Activated CD8-positive, alpha-beta memory T cell treated with anti-CD3 and anti-CD28 coated beads, Interleukin-2, amount 10 ng/mL, durations not matched to agents 7 days and 5 days (primary cell): ENCODE measurements at places on chromosomes 1 and 21. TPM values are rescaled to one million over a fixed set of nuclear protein-coding genes. Genes with fewer than 3 reads are reported as not detected.

FOXO6 gene
- total RNA-seq = not detected

DNA sequence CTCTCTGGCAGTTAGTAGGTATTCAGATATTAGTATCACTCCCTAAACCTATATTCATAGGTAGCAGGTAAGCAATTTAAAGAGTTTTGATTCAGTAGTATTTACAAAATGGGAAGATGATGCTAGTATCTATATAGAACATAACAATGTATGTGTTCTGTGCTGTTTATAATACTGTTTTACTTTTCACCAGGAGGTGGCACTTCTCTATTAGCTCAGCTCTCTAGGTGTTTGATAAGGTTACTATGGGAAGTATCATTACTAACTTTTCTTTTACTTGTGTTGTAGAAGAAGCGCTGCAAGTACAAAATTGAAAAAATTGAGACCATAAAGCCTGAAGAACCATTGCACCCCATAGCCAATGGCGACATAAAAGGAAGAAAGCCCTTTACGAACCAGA lies 49.4 kb upstream of the FASLG start:
- no peak overlapping the region for H3K4me3 ChIP-seq
- peaks cover 10% of the 10 kb centered on the region for H3K4me1 ChIP-seq
- no peak for DNase-seq

DNA sequence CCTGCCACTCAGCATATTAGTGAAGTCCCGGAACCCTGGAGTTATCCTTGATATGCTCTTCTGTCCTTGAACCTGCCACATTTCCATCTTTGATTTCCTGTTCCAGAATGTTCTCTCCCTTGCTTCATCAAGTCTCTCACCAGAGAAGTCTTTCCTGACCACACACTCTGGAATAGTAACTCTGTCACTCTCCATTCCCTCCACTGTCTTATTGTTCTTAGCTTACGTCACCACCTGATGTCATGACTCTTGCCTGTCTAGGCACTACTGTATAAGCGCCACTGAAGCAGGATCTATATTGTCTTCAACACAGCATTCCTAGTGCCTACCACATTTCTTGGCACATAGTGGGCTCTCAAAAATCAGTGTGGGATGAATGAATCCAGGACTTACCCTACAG lies 65.4 kb upstream of the SMYD2 start:
- no peaks in the 10 kb centered on the region for H3K4me1 ChIP-seq
- peaks cover 57% of the 10 kb centered on the region for H3K27me3 ChIP-seq
- no peak for DNase-seq
- H3K36me3 ChIP-seq = no peaks in the 10 kb centered on the region
- no peak overlapping the region for H3K4me3 ChIP-seq
- H3K27ac ChIP-seq = no peak overlapping the region

DNA sequence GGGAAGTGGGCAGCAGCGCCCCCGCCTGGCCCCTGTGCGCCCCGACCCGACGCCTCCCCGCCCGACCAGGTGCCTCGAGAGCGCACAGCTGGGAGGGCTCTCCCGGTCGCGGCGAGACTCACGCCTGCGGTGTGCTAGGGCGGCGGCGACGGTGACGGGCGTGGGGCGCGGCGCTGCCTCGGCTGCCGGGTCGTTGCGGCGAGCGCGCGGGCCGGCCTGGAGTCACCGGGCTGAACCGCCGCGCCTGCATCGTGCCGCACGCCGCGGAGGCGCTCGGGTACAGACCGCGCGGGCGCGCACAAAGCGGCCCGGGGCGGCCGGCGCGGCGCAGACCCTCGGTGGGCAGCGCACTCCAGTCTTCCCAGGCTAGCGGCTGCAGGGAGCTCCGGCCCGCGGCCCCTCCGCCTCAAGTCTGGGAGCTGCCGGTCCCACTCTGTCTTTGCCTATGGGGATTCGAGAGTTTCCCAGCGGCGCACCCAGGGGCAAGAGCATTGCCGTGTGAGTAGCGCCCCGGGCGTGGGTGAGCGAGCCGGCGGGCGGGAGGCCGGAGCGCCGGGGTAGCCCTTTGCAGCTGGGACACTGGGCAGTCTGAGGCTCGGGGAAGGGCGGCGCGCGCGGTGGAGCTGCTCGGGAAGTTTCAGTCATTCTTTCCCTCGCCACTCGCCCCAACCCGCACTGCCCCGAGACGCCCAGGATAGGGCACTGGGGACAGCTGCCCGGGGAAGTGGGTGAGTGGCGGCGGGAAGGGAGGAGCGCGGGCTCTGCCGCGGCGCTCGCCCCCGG lies at the start of gene SLC35F3:
Gene SLC35F3 (plus strand): TSS at position 44 of the 783 bp plus-strand sequence.
- peak within 1 kb of the TSS; percentile 27 for H3K4me3 ChIP-seq
- H3K36me3 ChIP-seq = peaks cover 7% of the 10 kb centered on the region
- H3K27ac ChIP-seq = no peak within 1 kb of the TSS
- H3K27me3 ChIP-seq = peaks cover 62% of the 10 kb centered on the region
- H3K4me1 ChIP-seq = peaks cover 3% of the 10 kb centered on the region

DNA sequence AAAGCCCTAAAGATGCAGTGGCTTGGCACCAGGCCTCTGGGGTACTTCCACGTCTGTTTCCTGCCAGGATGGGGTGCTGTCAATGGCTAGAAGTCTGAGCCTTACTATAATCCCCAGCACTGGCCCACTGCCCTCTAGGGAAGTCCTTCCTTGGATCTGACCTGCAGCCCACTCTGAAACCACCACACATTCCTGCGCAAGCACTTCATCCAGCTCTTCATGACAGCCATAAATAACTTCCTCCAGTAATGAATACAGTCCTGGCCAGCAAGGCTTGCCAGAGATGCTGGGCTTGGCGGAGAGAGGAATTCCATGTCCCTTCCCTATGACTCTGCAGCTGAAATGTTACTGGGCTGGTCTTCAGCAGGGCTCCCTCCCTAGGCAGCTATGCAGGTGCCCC lies 32.6 kb downstream of the ALPL start:
- H3K27ac ChIP-seq = no peak overlapping the region
- no peak for DNase-seq
- H3K4me3 ChIP-seq = no peak overlapping the region
- no peaks in the 10 kb centered on the region for H3K36me3 ChIP-seq
- H3K27me3 ChIP-seq = peaks cover 20% of the 10 kb centered on the region

GATAD2B gene
- 77.9 TPM for total RNA-seq

DNA sequence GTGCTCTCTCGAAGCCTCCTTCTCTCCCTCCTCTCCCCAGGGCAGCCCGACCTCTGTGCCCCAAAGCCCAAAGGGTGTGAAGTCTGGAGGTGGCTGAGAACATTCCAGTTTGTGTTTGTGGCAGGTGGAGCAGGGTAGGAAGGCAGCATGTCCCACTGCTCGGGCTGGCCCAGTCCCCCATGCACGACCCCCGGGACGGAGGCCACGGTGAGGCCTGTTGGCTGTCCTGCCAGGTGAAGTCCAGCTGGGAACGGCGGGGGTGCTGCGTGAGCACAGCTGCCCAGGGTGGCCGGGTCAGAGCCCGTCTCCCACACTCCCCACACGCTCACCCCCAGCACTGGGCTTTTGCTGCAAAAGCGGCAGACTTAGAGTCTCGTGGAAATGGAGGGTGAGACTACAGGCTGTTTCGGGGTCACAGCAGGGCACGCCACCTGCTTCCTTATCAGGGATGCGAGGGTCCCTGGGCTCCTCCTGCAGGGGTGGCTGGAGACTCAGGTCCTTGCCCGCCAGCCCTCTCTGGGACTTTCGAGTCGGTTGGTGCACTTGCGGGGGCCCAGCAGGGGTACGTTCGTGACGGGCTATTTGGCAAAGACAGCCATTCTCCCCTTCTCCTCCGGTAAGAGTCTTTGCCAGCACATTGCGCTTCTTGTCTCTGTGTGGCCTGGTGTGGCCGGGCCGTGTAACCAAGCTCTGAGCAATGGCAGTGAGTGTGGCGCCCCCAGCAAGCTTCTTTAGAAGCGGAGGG lies 40.3 kb downstream of the MORN1 start:
- H3K27me3 ChIP-seq = no peaks in the 10 kb centered on the region
- H3K27ac ChIP-seq = no peak overlapping the region
- H3K4me3 ChIP-seq = no peak overlapping the region

CBS gene
- total RNA-seq = 23.3 TPM

IL19 gene
- total RNA-seq = not detected

DNA sequence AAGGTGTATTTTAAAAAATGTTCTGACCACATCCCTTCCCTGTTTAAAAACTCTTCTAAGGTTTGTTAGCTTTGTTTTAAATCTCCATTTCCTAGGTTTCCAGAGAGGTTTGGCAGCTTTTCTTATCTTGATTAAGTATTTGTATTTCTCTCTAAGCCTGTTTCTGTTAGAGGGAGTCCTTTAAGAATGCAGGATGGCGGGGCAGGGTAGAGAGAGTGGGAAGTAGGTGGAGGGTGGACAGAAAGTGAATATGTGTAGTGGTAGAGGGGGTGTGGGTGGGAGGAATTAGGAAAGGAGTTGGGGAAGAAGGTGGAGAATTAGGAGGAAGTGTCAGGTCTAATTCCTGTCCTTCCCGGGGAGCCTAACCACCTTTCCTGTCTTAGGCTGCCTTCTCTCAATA lies 21.2 kb upstream of the SERBP1 start:
- peaks cover 9% of the 10 kb centered on the region for H3K27me3 ChIP-seq
- DNase-seq = no peak

EIF4G3 gene
- total RNA-seq = 56.7 TPM

DNA sequence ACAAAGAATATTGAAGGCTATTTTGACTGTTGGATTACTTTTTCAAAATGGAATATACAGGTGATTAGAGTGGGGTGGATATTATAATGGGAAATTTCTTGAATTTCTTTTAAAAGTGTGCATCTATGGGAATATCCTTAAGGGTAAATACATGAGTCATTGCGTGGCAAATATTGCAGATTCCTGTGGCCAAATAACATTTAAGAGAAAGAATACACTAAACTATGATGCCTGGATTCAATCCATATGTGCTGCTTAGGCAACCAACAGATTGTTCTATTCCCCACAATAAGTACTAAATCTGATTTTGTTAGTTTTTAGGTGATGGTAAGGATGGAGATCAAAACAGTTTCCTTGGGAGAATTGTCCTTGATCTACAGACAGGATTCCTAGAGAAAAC lies 119.5 kb downstream of the HMCN1 start:
- H3K27me3 ChIP-seq = peaks cover 5% of the 10 kb centered on the region
- H3K4me1 ChIP-seq = no peaks in the 10 kb centered on the region
- no peak for DNase-seq
- no peak overlapping the region for H3K4me3 ChIP-seq
- H3K36me3 ChIP-seq = no peaks in the 10 kb centered on the region

- no peak overlapping the region for H3K27ac ChIP-seq
- H3K4me1 ChIP-seq = no peaks in the 10 kb centered on the region
- H3K36me3 ChIP-seq = no peaks in the 10 kb centered on the region
- no peak overlapping the region for H3K4me3 ChIP-seq
- DNase-seq = no peak
- peaks cover 16% of the 10 kb centered on the region for H3K27me3 ChIP-seq
Measured at GRCh38 chr1:202063093-202063492, 52.7 kb downstream of the ELF3 start.

DNA sequence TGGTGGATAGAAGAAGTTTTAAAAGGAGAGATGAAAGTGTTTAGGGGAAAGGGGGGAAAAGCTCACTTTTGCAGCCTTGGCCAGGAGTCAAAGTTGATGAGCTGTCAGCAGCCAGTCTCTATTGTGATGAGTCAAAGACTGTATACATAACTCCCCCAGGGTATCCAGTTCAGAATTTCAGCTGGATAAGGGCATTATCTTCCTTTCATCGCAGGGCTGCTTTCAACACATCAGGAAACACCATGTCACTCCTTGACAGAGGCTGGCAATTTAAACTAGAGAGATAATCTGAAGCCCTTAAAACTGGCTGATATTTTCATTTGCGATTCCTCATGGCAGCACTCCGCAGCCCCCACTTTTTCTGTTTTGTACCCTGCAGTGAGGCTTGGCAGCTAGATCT lies 328.5 kb downstream of the TBX15 start:
- no peaks in the 10 kb centered on the region for H3K4me1 ChIP-seq
- no peak overlapping the region for H3K4me3 ChIP-seq
- no peaks in the 10 kb centered on the region for H3K27me3 ChIP-seq
- DNase-seq = no peak

- DNase-seq = no peak
- no peak overlapping the region for H3K27ac ChIP-seq
- H3K36me3 ChIP-seq = peaks cover 12% of the 10 kb centered on the region
- H3K4me1 ChIP-seq = no peaks in the 10 kb centered on the region
- H3K27me3 ChIP-seq = no peaks in the 10 kb centered on the region
Measured at GRCh38 chr1:88847643-88848042, 43.7 kb downstream of the GTF2B start.

- no peak overlapping the region for H3K27ac ChIP-seq
- H3K4me3 ChIP-seq = no peak overlapping the region
- peaks cover 6% of the 10 kb centered on the region for H3K4me1 ChIP-seq
- peaks cover 19% of the 10 kb centered on the region for H3K36me3 ChIP-seq
- DNase-seq = no peak
Measured at GRCh38 chr1:109573785-109574184, 25.4 kb downstream of the GNAI3 start.

- no peak overlapping the region for H3K27ac ChIP-seq
- no peaks in the 10 kb centered on the region for H3K4me1 ChIP-seq
- no peaks in the 10 kb centered on the region for H3K36me3 ChIP-seq
- H3K27me3 ChIP-seq = no peaks in the 10 kb centered on the region
- no peak overlapping the region for H3K4me3 ChIP-seq
Measured at GRCh38 chr1:196376630-196377328, 231.5 kb downstream of the KCNT2 start.

DNA sequence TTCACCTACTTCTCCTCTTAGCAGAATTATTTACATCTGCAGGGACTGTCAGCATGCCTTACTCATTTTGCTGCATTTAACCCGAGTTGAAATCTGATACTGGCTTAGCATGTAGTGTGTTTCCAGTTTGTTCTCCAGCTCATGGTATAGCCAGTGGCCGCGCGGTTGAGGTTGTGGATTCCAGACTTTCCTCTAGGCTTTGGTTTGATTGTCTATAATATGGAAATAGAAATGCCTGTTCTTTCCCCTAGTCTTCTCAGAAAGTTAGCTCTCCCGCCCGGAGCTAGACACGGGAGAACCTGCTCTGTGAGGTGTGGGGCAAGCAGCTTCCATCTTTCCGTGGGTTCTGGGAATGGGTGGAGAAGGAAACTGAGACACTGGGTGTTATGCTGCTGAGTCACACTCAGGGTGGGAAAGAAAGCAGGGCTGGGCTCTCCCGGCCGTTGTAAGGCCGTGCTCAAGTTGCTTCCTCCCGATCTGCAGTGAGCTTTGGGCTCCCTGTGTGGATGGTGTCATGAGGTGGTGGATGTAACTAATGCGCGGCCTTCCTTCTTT lies 206.8 kb upstream of the TMEM51 start:
- no peaks in the 10 kb centered on the region for H3K36me3 ChIP-seq
- H3K27me3 ChIP-seq = no peaks in the 10 kb centered on the region
- no peak overlapping the region for H3K4me3 ChIP-seq
- DNase-seq = no peak
- no peak overlapping the region for H3K27ac ChIP-seq

GRCh38 chr1:29487291-29487690 lies 251.0 kb downstream of the PTPRU start:
- no peak overlapping the region for H3K27ac ChIP-seq
- H3K36me3 ChIP-seq = no peaks in the 10 kb centered on the region
- DNase-seq = peak; percentile 25
- H3K4me1 ChIP-seq = no peaks in the 10 kb centered on the region
- no peaks in the 10 kb centered on the region for H3K27me3 ChIP-seq

OR2L8 gene
- not detected for total RNA-seq

PDC gene
- total RNA-seq = not detected
